ENCODE measurements at places on chromosomes 3 and 15. TPM values are rescaled to one million over a fixed set of nuclear protein-coding genes. Genes with fewer than 3 reads are reported as not detected.

ATP8B4 gene
- 10.5 TPM for total RNA-seq

CX3CR1 gene
- 0.32 TPM for total RNA-seq

LRRC15 gene
- total RNA-seq, result not detected

PTPRG gene
- total RNA-seq, result 46.4 TPM

SEC62 gene
- total RNA-seq, result 38.2 TPM

HEG1 gene
- 97.3 TPM for total RNA-seq

GRK7 gene
- not detected for total RNA-seq

FEZF2 gene
- total RNA-seq, result not detected

CHRD gene
- total RNA-seq, result 6.4 TPM

MAPKBP1 gene
- total RNA-seq, result 16.5 TPM

P2RY1 gene
- total RNA-seq, result 22.3 TPM

CHRNB4 gene
- not detected for total RNA-seq

ZDHHC23 gene
- total RNA-seq, result 41.1 TPM

FGD5 gene
- total RNA-seq, result 15.9 TPM

CLSTN2 gene
- 2.7 TPM for total RNA-seq

ATP13A4 gene
- total RNA-seq, result 5.6 TPM

MAP1A gene
- 14.6 TPM for total RNA-seq

BFSP2 gene
- total RNA-seq, result not detected

GLDN gene
- 0.48 TPM for total RNA-seq

PLXNA1 gene
- total RNA-seq, result 20.8 TPM

PPM1L gene
- total RNA-seq, result 17.2 TPM

COL6A5 gene
- total RNA-seq, result not detected

RLBP1 gene
- total RNA-seq, result not detected

C15orf39 gene
- 27.9 TPM for total RNA-seq

AP4E1 gene
- 9.6 TPM for total RNA-seq

SLC25A20 gene
- 12.0 TPM for total RNA-seq

POTEB3 gene
- not detected for total RNA-seq

POLQ gene
- 0.79 TPM for total RNA-seq

ISY1 gene
- 1.6 TPM for total RNA-seq

SKOR1 gene
- total RNA-seq, result 0.79 TPM

TP63 gene
- not detected for total RNA-seq

SLC22A13 gene
- total RNA-seq, result 0.68 TPM

CCR2 gene
- total RNA-seq, result 1.8 TPM

SV2B gene
- total RNA-seq, result 0.27 TPM

TRAIP gene
- total RNA-seq, result 1.5 TPM
